HS-5 (cell line): ENCODE measurements at places on chromosomes 7 and 10.

DNA sequence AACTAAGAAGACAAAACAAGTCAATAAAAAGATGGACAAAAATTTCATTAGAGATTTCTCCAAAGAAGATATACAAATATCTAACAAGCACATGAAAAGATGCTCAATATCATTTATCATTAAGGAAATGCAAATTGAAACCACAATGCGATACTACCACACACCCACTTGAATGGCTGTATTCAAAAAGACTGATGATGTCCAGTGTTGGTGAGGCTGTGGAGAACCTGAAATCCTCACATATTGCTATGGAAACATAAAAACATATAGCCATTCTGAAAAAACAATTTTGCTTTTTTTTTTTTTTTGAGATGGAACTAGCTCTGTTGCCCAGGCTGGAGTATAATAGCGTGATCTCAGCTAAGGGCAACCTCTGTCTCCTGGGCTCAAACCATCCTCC is 124.1 kb upstream of the LAMB4 start:
- DNase-seq = no peak

GRCh38 chr10:69406302-69406811 is 10.4 kb downstream of the TACR2 start:
- no peak for DNase-seq

DNA sequence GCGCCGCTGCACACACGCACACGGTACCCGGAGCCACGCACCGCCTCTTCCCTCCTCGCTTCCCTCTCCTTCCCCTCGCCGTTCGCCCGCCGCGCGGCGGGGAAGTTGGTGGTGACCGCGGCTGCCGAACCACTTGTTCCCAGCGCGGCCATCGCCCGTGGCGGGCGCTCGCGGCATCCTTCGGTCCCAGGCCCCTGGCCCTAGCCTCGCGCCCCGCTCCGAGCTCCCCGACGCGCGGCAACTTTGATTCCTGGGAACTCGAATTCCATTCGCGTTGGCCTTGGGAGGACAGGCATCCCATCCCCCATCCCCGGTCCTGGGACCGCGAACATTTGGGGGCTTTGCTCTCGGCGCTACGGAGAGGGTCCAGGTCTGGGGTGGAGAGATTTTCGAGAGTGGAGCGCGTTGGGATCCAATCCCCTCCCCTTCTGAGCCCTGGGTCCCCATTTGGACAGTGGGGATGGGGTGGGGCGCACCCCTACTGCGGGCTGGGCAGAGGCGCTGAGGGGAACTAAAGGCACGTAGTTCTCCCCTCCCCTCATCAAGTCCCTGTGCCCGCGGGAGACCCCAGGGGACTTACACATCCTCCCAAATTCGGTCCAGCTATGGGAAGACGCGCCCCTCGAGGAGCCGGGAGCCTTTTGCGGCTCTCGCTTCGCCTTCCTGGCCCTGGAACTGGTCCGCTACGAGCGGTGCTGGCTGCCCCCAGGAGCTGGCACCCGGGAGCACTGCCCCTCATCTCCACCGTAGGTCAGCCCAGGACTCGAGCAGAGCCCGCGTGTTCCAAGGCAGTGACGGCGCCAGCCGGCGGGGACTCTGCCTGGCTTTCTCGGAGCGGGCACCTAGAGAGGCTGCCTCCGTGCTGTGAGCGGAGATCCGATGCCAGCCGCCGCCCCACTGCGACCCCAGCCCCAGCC is 834 bp downstream of the CDH23 start:
- DNase-seq = no peak

- no peak for DNase-seq
Observed at GRCh38 chr7:100546129-100546925, 7.3 kb downstream of the AGFG2 start.

- no peak for DNase-seq
Observed at GRCh38 chr7:7819442-7820247, 101.2 kb upstream of the RPA3 start.

GRCh38 chr7:105474045-105474444 is 48.0 kb downstream of the PUS7 start:
- DNase-seq = no peak

DNA sequence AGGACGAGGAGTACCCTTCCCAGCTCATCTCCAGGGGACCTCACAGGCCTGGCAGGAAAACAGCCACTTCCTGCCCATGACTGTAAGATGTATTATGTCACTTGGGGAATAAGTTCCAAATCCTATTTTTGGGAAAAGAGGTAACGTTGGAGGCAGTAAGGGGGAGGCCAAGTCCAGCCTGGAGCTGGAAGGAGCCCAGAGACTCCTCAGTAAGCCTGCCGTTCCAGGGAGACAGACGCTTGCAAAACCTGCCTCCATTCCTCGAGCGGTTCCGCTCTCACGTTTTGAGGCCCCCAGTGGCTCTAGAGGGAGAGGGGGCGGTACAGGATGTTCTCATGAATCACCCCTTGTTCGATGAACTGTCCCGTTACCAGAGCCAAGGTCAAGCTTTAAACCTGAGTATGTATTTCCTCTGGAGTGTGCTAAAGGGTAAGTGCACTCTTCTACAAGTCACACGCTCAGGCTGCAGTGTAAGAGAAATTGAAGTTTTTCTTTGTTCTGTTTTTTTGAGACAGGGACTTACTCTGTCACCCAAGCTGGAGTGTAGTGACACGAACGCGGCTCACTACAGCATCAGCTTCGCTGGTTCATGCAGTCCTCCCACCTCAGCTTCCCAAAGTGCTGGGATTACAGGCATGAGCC is 45.5 kb upstream of the CYTH3 start:
- DNase-seq = peak; percentile 89

DNA sequence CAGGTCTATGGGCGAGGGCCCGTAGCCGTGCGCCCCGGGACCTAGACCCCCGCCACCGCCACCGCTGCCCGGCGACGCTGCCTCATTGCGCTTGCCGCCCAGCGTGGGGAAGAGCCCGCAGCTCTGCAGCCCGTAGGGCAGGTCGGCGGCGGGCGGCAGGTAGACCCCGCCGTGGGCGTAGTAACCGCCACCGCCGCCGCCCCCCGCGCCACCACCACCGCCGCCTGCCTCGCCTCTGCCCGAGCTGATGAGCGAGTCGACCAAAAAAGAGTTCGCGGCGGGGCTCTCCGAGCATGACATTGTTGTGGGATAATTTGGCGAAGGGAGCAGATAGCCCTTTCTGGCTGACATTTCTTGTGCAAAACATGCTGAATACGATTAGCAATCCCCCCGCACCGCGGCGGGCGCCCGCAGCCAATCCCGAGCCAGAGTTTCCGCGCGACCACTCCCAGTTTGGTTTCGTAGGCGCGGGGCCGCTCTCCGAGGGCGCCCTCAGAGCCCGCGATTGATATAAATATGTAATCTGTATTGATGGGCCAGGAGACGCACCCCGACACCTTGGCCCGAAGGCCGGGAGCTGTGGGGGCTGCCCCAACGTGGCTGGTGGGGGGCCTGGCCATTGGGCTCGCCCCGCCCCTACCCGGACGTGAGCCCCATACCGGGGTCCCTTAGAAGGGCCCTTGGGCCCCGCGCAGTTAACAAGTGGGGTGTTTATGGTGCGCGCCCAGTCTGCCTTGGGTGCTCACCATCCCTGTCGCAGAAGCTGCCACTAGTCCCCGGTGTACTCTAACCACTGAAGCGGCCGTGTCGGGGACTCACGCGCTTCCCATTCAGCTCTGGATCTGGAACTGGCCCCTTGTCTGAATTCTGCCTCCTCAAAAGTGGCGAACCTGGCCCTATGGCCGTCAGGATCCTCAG is at the start of gene HOXA10:
Gene HOXA10 (minus strand): TSS at position 365 of the 918 bp plus-strand sequence. CDS start 14 bp downstream, at position 351.
- no peak for DNase-seq

DNA sequence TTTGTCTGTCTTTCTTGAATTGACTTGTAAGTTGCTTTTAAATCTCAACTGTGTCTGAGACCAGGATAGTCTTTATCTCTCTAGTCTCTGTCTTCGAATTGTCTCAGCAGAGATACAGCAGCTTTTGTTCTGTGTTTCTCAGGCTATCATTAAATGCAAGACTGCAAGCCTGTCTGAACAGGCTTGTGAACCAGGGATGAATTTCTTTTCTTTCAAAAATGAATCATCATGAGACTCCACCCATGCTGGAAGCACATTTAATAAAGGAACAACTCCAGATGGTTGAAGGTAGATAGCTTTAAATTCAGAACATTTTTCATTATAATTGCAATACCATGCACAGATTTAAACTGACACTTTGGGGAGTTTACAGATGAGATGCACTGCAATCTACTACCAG is 155.9 kb downstream of the SEC23IP start:
- no peak for DNase-seq

- no peak for DNase-seq
Observed at GRCh38 chr7:29239638-29240037, 45.1 kb downstream of the CHN2 start.

GRCh38 chr7:136870866-136871487 is 2.5 kb downstream of the CHRM2 start:
- DNase-seq = no peak

- no peak for DNase-seq
Observed at GRCh38 chr7:131619336-131620305, 63.2 kb upstream of the PODXL start.

GRCh38 chr10:78211561-78212051 is 177.9 kb downstream of the RPS24 start:
- DNase-seq = peak; percentile 24

GRCh38 chr10:111392910-111393309 is 316.1 kb downstream of the ADRA2A start:
- no peak for DNase-seq

DNA sequence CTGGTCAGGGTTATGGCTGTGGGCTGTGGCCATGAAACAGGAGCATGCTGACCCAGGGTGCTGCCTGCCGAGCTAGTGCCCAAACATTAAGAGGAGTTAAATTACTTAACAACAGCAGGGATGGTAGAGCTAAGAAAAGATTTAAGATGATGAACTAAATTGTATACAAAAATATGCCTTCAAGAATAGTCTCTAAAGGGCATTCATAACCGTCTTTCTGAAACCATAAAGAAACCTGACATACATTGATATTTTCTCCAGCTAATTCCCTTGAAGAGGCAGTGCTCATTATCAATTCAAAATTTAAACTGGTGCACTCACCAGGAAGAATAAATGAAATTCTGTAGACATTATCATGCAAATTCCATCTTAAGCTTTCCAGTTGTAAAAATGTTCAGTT is 265.8 kb upstream of the TAC1 start:
- DNase-seq = no peak

- DNase-seq = no peak
Observed at GRCh38 chr10:123409426-123409825, 255.2 kb downstream of the BUB3 start.

GRCh38 chr7:47239931-47240421 is 341.9 kb downstream of the TNS3 start:
- DNase-seq = no peak

DNA sequence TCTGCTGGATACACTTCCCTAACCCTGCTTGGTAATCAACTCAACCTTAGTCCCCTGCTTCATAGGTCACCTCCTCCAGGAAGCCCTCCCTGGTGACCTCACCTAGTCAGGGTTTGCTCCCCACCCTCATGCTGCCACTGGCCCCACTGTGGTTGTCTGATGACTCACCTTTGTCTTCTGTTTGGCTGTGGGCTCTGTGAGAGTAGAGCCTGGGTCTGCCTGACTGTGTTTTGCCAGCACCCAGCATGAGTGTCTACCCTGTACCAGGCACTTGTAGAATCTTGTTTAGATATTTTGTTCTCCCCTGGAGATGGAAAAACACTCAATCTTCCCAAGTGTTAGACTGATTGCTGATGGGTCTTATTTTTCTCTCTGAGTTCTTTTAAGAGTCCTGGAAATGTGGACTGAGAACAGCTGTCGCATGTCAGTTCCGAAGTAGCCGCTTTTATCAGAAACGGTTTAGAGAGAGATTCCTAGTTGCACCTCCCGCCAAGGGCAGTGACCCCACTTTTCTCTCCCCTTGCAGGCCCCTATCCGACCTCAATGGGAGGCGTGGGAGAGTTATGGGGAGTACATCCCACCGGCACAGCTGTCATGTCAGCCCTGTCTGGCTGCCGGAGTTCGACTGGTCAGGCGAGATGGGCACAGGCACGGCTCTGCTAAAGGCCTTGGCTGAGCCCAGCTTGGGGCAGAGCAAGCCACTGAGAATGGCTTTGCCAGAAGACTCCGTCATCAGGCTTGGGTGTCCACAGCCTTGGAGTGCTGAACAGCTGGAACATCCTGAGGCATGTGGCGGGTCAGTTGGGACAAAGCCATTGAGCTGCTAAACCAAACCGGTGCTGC is 134.3 kb downstream of the GRK5 start:
- no peak for DNase-seq

DNA sequence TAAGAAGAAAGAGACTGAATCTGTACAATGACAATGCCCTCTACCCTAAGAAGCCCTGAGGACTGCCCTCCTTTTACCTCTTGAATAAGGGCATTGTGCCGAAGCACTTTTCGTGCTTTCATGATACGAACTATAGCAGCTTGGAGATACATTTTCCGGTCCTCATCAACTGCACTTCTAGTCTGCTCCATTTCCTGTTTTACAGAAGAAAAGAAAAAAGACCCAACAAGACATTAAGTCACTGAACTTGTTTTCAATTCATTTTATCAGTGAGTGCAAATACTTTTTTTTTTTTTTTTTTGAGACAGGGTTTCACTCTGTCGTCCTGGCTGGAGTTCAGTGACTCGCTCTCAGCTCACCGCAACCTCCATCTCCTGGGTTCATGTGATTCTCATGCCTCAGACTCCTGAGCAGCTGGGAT is 78.4 kb downstream of the CUL2 start:
- DNase-seq = no peak

- no peak for DNase-seq
Observed at GRCh38 chr10:49213211-49213610, 25.0 kb upstream of the TMEM273 start.

DNA sequence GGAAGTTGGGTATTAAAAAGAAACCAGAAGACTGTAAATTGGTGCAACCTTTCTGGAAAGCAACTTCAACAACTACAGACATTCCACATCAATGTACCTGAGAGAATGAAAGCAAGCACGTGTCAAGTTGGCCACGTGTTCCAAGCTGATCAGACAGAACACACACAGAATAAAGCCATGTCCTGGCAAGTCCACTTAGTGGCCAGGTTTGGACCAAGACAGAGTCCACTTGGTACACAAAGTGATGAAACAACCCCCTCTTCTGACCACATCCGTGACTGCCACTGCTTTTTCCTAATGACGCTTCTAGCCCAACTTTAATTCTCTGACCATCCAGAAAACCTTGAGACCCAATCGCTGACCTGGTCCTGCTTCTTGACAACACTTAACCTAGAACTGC is 109.4 kb downstream of the ABLIM1 start:
- DNase-seq = no peak

DNA sequence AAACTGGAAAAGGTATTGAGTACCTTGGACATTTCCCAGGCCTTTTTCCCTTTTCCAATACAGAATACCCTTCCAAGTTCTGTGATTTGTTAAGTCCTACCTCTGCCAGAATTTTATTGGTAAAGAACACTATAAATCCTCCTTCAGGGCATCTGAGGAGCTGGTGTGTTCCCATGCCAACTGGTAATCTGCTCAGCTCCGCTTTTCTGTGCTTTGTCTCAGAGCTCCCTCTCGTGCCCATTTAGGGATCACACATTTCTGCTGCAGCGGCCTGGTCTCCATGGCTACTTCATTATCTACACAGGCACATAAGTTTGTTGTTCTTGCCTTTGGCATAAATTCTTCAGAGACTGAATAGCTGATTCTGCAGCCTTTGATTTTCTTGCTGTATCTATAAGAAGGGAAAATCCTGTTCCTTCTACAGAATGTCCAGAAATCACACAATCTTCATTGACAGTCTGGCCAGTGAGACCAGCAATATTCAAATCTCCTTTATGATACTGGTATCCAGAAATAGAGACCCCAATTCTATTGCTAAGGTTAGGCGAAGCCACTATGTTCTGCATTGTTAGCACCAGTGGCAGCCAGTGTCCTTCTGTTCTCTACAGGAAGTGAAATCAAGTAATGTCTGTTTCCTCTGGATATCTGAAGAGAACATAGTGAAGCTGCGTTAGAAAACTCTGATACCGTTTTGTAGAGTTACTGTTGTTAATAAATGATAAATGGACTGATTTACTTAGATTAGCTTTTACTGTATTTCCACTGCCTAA is 51.9 kb downstream of the DENND11 start:
- DNase-seq = peak; percentile 13
